ENCODE measurements at places on chromosomes 12 and 14. TPM values are rescaled to one million over a fixed set of nuclear protein-coding genes. Genes with fewer than 3 reads are reported as not detected.

SRRM4 gene
- not detected for total RNA-seq

GRCh38 chr14:76957224-76957891 is 71.2 kb downstream of the IRF2BPL start:
- DNase-seq: no peak

GRCh38 chr12:105274571-105274970 is 38.6 kb upstream of the APPL2 start:
- DNase-seq: no peak

OR6C70 gene
- total RNA-seq: not detected

DNA sequence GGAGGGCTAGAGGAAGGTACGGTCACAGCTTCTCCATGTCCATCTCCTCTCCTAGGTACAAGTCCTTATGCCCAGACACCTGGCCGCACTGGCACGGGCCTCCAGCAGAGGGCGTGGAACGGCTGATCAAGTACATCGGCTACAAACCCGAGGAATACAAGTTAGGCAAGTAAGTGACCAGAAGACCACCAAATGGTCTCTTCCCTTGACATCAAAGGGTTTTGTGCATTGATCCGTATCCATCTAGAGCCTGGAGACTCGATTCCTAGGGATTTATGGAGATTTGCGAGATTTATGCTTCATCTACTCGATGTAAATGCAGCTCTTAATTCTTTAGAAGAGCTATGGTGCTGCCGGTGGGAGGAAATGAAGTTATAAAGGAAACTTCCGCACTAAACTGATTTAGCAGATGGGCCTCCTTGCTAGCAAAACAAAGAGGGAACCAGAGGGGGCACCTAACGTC is 44.2 kb downstream of the KCTD10 start:
- DNase-seq: peak; percentile 85

COX8C gene
- 0.72 TPM for total RNA-seq

YY1 gene
- total RNA-seq: 45.1 TPM
